Stimulated activated CD8-positive, alpha-beta memory T cell treated with anti-CD3 and anti-CD28 coated beads, Interleukin-2, amount 100 ng/mL, for 1 hour (primary cell): ENCODE measurements at places on chromosomes 1 and 21.

DNA sequence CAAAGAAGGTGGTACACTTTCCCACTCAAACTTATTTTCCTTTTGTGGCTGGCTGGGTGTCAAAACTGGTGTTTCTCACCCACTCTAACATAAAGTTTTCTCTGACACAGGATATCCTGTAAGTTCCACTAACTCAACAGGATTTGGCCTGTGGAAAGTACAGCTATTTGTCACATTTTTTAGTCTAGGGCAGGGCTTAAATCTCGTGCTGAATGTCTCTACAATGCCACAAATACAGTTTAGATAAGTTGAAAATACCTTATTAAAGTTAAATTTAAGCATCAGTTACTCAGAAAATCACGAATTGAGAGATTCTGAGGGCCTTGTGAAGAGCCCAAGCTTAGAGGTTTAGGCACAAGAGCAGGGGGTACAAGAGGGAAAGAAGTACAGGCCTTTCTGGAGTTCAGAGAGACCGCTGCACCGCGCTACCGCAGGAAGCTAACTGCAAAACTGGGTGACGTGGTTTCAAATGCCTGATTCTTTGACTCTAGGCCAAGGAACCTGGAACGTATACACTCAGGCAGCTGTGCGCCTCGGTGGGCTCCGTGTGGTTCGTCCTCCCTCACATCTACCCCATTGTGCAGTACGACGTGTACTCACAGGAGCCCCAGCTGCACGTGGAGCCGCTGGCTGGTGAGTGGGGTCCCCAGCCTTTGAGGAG lies 23.4 kb upstream of the PWP2 start:
- DNase-seq: no peak

GRCh38 chr1:47680815-47681475 lies 243.1 kb downstream of the FOXD2 start:
- DNase-seq: no peak

GRCh38 chr1:26998429-26999300 lies 5.2 kb downstream of the TRNP1 start:
- no peak for DNase-seq

GRCh38 chr21:44259082-44259705 lies 2.5 kb downstream of the DNMT3L start:
- DNase-seq: no peak

- DNase-seq: no peak
Measured at GRCh38 chr1:177355575-177355974, 184.8 kb downstream of the BRINP2 start.

DNA sequence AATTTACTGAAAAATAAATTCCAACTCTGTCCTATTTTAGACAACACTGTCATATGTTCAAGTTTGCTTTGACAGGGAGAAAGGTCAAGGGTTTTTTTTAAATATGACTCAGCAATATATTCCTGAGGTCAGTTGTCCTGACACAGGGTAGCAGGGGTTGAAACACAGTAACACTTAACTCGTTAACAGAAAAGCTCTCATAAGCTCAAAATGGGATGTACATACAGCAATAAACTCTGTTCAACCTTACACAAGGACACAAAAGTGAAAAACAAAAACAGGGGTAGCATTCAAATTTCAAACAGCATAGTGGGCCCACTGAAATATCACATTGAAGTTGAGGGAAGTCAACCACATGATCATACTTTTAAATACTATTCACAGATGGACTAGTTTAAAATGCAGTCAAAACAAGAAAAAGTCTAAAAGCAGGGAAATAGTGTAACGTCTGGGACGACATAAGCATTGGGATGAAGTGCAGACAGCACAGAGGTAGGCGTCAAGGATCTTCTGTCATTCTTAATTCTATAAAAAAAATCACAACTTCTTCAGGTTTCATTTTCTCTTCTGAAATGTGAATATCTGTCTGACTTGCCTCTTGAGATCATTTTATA lies 89.9 kb downstream of the SLC44A5 start:
- DNase-seq: no peak

- no peak for DNase-seq
Measured at GRCh38 chr1:101136271-101136670, 100.5 kb upstream of the S1PR1 start.

GRCh38 chr1:117137281-117137855 lies 15.8 kb upstream of the TRIM45 start:
- DNase-seq: no peak
